ENCODE measurements at places on chromosomes 5 and 9.

DNA sequence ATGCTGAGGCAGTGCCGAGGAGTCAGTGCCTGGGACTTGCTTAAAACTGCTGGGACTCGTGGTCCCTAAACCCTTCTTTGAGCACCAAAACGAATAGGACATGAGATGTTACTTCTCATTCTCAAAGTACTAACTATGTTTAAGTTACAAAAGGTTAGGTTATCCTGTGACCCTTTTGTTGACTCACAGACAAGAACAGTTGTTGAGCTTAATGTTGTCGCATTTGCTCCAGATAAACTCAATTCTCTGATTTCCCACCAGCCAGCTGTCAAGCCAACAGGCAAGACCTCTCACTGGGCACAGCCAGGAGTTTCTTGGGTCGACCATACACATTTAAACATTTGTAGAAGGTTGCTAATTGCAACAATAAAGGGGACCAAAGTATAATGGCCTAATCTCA, 249.4 kb downstream of the ADAMTSL1 start:
- no peak for DNase-seq

GRCh38 chr5:40813698-40814281, 15.6 kb upstream of the PRKAA1 start:
- DNase-seq = no peak

DNA sequence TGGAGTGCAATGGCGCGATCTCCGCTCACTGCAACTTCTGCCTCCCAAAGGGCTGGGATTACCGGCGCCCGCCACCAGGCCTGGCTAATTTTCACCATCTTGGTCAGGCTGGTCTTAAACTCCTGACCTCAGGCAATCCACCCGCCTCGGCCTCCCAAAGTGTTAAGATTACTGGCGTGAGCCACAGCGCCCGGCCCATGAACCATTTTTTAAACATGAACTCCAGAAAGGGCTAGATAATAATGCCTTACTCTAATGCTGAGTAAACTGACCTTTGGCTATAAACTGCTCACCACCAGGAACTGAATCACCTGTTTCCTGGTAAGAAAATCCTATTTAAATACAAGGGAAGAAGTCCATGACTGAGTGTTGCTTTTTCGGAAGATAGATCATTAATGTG, 23.2 kb upstream of the DAB2 start:
- DNase-seq = no peak

GRCh38 chr9:94888775-94889174, 162.3 kb downstream of the AOPEP start:
- DNase-seq = no peak

DNA sequence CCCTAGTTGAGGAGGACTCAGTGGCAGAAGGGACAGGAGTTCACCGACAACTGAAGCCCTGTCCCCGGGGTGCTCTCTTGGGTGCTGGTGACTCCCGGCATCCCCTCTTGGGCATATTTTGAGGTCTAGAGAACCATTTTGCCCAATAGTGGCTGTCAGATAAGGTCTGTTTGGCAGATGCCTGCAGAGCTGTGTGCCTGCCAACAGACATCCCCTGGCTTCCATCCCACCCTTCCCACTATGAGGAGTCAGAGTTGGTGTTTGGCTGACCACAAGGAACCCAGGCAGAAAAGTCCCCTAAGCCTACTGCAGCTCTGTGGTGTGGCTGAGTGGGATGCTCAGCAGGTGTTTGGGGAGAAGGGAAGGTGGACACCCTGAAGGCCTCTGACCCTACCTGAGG, 207.0 kb downstream of the AUH start:
- DNase-seq = no peak

GRCh38 chr9:71895117-71895516, 15.9 kb downstream of the ABHD17B start:
- no peak for DNase-seq

GRCh38 chr9:136253246-136254130, 7.9 kb upstream of the QSOX2 start:
- DNase-seq = no peak

- no peak for DNase-seq
These were observed 428.3 kb upstream of the CDH6 start for GRCh38 chr5:30765227-30765626.

- no peak for DNase-seq
These were observed 40.0 kb downstream of the FBXL17 start for GRCh38 chr5:108341866-108342265.

DNA sequence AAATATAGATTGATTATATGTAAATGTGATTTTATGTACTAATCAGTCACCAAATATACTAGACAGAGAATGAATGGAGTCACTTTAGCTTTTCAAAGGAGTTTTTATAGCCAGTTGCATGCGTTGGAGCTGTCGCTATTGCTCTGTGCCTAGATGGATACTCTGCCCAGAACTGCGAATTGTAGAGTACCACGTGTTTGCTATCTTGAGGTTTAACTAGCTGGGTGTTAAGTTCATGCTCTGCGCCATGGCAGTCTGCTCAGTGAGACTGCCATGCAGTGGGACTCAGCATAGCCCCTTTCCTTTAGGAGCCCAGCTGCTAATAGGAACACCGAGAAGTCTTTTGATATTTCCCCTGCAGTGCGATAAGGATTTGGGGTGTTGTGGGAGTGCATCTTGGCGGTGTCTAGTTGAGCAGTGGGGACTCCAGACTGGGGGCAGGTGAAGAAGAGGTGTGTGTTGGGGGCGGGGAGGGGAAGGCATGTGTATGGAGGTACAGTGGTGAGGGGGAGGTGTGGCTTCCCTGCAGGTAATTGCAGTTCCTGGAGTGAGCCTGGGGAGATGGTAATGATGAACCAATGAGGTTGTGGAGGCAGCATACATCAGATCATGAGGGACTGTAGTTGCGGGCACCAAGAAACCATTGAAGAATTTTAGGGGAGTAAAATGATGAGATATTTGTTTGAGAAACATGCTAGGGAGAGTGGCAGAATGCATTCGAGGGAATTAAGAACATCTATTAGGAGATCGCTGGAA, 118.9 kb downstream of the TRIO start:
- DNase-seq = no peak

GRCh38 chr9:1722404-1722803, 292.7 kb upstream of the SMARCA2 start:
- DNase-seq = no peak

DNA sequence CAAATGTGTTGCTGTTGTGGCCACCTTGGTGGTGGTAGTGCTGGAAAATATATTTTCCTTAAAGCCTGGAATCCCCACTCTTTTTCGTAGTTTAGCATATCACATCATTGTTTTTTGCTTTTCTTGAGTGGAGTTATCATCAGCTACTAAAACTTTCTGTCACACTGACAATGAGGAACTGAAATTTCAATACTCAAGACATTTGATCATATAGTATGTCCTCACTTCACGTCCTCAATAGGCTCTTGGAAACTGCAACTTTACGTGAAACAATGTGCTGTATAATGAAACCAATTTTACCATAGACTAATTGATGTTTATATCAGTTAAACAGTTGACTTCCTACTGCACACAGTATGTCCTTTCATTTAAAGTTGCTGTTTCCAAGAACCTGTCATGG, 265.8 kb downstream of the ADGRV1 start:
- no peak for DNase-seq

DNA sequence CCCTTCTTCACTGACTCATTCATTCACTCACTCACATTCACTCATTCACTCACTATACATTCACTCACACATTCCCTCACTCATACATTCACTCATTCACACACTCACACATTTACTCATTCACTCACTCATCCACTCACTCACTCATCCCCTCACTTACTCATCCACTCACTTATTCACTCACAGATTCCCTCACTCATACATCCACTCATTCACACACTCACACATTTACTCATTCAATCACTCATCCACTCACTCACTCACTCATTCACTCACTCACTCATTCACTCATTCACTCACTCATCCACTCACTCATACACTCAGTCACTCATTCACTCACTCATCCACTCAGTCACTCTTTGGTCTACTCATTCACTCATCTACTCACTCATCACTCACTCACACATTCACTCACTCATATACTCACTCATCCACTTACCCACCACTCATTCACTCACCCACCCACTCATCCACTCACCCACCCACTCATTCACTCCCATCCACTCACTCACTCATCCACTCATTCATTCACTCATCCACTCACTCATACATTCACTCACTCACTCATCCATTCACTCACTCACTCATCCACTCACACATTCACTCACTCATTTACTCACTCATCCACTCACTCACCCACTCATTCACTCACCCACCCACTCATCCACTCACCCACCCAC, 27.2 kb downstream of the WNK2 start:
- no peak for DNase-seq

DNA sequence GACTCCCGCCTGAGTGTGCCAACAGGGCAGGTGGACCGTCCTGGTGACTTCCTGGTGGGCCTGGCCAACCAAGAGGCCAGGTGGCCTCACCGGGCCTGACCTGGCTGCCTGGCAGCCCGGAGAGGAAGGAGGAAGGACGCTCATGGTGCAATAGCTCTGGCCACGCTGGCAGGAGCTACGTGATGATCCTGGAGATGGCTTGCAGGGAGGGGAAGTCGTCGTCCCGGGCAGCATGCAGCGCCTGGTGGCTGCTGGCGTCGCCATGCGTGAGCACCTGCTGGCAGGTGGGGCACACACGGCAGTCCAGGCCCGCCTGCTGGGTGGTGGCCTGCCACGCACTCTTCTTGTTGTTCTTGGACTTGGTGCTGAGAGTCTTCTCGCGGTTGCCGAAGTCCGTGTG, 26.3 kb downstream of the SPATA31C1 start:
- DNase-seq = no peak

GRCh38 chr5:13921578-13921977, 22.9 kb downstream of the DNAH5 start:
- no peak for DNase-seq

GRCh38 chr9:108316630-108317029, 539.2 kb downstream of the ACTL7B start:
- no peak for DNase-seq

DNA sequence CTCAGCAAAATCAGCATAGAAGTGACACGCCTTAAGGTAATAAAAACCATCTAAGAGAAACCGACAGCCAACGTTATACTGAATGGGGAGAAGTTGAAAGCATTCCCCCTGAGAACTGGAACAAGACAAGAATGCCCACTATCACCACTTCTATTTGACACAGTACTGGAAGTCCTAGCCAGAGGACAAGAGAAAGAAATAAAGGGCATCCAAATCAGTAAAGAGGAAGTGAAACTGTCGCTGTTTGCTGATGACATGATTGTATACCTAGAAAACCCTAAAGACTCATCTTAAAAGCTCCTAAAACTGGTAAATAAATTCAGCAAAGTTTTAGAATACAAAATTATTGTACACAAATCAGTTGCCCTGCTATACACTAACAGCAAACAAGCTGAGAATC, 393.3 kb downstream of the KIF4B start:
- no peak for DNase-seq

DNA sequence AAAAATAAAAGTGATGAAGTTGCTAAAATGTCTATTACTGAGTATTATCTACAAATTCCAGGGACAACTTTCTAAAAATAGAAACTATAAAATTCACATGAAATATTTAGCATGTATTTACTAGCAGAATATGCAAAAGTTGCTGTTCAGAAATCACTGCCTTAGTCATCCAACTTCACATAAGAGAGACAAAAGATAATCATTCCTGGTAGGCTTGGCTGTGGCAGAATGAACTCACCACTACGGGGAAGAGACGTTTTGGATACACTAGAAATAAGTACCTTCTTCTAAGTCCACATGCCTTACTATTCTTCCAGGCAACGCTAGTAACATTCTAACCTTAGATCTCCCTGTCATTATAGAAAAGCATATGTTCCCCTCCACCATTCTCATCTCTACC, 272.2 kb downstream of the BNC2 start:
- DNase-seq = no peak

- no peak for DNase-seq
These were observed 93.3 kb downstream of the OTULIN start for GRCh38 chr5:14757850-14758249.

DNA sequence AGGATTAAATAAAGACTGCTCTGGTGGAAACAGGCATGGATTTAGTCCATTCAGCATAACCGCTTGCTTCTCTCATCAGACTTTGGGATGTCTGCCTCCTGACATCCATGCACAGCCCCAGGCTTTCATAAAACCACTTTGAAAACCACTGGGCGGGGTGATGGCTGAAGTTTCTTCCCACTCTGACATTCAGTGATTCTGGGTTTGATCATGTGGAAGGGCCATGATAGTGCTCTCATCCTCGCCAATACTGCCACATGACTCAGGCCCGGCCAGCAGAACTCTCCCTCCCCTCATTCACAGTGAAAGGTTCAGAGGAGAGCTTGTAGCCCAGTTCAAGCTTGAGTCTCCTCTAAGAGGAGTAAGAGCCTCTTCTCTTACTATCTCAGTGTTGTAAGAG, 29.6 kb upstream of the GLRA1 start:
- DNase-seq = no peak
